ENCODE measurements at places on chromosomes 5 and 9.

DNA sequence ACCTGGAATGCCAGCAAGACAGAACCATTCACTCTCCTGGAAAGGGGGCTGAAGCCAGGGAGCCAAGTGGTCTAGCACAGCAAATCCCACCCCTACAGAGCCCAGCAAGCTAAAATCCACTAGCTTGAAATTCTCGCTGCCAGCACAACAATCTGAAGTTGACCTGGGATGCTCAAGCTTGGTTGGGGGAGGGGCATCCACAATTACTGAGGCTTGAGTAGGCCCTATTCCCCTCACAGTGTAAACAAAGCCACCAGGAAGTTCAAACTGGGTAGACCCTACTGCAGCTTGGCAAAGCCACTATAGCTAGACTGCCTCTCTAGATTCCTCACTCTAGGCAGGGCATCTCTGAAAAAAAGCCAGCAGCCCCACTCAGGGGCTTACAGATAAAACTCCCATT is 17.3 kb downstream of the RIGI start:
- DNase-seq = no peak

DNA sequence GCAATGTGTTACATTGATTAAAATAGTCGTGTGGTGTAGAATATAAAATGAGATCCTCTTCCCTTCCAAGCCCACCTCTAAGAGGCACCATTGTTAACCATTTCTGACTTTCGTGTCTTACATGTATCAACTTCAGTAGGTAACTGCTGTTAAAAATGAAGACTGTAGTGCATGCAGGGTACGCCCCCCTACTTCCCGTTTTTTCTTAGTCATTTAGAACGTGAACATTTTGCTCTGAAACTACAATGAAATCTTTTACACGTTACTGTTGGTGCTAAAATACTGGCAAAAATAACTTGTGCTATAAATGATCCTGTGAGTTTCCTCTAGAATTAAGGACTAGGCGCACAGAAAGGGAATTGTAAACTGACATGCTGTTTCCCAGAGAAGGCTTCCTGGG is 41.5 kb downstream of the WNK2 start:
- no peak for DNase-seq

DNA sequence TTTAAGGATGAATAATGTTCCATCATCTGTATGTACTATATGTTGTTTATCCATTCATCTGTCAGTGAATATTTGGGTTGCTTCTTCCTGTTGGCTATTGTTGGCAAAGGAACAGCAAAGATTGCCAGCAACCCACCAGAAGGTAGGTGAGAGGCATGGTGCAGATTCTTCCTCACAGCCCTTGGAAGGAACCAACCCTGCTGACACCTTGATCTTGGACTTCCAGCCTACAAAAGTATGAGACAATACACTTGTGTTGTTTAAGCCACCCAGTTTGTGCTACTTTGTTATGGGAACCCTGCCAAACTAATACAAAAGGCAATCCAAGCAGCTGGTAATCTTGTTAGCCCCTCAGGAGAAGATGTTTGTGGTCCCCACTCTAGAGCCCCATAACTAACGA is 122.0 kb downstream of the CARTPT start:
- DNase-seq = no peak

- DNase-seq = no peak
These were observed 352.4 kb upstream of the ACTBL2 start for GRCh38 chr5:57834829-57835608.

GRCh38 chr5:131525805-131526204 is 109.2 kb downstream of the RAPGEF6 start:
- DNase-seq = peak; percentile 53

DNA sequence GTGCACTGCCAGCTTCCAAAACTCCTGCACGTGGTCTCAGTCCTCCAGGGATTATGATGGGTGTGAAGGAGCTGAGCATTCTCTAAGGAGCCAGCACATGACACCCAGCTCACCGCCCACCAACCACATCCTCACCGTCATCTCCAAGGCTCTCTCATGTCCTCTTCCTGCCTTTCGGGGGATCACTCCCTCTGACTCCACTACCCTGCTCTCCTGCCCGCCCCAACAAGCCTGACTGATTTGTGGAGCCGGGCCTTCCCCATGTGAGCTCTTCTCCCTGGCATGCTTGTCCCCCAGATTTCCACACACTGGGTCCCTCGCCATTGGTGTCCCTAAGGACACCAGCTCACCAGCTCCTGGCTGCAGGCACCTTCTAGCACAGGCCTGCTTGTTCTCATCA is 1.9 kb downstream of the ABO start:
- no peak for DNase-seq

- DNase-seq = peak; percentile 44
These were observed 63.9 kb downstream of the TTC39B start for GRCh38 chr9:15243081-15243480.

DNA sequence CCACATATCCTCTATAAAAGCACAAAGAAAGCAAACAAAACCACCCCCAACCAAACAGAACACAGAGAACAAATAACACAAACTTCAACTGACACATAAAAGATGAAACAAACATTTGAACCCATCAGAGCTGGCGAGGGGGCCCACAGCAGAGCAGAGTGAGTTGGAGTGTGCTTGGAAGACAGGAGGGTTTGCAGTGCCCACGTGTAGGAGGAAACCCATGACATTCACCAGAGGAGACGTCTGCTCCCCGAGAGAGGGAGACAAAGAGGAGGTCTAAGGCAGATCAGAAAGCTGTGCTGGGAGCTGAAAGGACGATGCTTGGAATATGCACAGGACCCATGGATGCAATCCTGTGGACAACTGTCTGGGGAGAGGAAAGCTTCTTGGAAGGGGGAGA is 27.0 kb downstream of the MRPL36 start:
- DNase-seq = peak; percentile 47

- DNase-seq = no peak
These were observed 9.5 kb downstream of the GRHPR start for GRCh38 chr9:37432020-37432419.

DNA sequence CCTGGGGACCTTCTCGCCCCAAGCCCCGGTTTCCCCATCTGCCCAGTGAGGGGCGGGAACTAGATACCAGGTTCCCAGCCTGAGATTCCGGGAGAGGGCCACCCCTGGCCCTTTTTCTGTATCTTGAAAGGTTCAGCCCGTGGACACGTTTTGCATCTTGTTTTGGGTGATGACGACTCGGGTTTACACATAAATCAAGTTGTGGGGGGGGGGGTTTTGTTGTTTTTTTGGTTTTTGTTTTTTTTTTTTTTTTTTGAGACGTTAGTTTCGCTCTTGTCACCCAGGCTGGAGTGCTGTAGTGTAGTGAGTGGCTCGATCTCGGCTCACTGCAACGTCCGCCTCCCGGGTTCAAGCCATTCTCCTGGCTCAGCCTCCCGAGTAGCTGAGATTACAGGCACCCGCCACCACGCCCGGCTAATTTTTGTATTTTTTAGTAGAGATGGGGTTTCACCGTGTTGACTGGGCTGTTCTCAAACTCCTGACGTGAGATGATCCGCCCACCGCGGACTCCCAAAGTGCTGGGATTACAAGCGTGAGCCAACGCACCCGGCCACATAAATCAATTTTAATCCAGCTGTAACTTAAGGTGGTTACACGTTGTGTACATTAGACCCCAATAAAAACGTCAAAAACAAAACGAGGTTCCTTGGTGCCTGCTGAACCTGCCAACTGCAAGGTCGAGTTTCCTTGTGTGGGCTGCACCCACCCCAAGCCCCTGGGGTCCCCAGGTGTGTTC is 1.1 kb upstream of the BRD3 start:
- DNase-seq = no peak

All from HCEC 1CT (cell line).